ENCODE measurements at places on chromosomes 3 and 15.

DNA sequence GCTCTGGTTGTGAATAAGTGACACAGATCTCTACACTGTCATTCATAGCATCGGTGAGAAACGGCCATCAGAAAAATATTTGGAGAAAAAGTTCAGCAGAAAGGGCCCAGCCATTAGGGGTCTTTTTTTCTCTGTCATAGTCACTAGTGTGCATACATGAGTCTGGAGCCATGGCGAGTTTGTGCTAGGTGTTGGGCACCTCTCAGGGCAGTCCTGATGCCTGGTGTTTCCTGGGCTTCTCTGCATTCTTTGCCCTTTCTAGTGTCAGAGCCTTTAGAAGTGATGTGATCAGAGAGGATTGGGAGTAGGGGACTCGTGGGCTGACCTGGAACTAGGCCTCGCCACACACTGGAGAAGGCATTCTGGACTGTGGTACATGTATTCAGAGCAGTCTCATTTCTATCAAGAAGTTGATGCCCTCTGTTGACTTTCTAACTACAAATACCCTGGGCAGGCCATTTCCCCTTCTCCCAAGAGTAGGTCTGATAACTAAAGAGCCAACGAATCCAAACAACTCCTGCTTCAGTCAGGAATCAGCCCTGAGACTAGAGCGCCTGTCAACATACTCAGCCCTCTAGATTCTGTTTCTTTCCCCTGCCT lies 1.6 kb downstream of the KY start:
- no peak for DNase-seq

- no peak for DNase-seq
Observed at GRCh38 chr15:35723120-35723847, 177.3 kb upstream of the DPH6 start.

DNA sequence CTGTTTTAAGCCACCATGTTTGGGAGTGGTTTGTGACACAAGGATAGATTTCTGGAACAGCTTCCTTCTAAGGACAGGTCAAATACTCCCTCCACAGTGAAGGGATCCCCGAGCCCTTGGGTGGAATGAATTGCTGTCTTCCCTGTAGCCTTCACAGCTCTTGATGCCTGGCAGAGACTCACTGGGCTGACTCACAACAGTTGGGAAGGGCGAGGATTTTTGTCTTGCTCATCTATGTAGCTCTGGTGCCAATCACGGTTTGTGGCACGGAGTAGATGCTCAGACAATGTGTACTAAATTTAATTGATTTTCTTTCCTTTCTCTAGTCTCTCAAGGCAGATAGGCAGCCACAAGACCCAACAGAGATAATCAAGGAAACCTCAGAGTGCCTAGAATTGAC lies 27.0 kb downstream of the CRYGS start:
- no peak for DNase-seq

GRCh38 chr15:66025972-66026371 lies 156.7 kb downstream of the RAB11A start:
- DNase-seq: no peak
